ENCODE measurements at places on chromosomes 3 and 15.

GRCh38 chr3:46276497-46277099 lies 34.3 kb downstream of the CCR3 start:
- DNase-seq, result peak; percentile 17

DNA sequence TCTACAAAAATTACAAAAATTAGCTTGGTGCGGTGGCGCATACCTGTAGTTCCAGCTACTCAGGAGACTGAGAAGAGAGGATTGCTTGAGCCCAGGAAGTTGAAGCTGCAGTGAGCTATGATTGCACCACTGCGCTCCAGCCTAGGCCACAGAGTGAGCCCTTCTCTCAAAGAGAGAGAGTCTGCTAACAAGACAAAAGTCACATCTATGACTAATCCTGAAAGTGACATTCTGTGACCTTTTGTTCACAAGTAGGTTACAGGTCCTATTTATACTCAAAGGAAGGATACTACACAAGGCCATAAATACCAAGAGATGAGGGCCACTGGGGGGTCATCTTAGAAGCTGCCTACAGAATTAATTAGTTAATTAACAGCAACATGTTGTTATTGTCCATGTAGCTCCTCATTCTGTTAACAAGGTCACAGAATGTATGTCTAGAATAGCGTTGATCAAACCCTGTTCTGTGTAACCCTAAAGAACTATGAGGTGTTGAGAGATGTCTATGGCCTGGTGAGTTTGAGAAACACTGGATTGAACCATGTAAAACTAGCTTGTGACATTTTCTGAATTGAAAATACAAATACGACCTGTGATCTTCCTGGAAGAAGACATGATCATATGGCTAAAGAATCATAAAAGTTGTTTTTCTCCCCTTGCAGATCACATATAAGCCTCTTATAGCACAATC lies 97.0 kb downstream of the SAMMSON start:
- DNase-seq, result no peak

DNA sequence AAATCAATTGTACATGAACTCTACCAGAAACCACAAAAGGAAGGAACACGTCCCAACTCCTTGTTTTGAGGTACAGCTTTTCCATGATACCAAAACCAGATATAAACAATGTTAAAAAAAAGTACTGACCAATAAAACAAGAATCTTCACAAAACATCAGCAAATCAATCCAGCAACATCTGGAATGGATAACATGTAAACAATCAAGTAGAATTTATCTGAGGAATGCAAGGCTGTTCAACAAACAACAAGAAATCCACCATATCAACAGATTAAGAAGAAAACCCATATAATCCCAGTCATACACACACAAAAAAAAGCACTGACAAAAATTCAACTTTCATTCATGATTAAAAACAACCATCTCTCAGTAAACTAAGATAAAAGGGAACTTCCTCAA lies 26.7 kb downstream of the TJP1 start:
- DNase-seq, result no peak

DNA sequence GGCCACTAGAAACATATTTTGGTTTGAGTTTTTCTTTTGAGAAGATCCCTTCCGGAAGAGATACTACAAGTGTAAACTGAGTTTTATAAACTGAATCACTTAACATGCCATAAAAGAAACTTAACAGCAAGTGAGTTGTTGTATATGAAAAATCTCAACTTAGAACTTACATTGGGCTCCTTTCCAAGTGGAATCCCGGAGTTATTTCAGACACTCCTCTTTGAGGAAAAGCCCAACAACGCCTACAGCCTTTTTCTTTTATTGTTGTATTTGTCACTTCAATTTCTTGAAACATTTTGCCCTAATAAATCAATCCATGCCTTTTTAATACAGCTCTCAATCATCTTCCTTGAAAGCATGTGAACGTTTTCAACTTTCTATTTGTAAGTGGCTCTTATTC lies 137.3 kb downstream of the FEZF2 start:
- no peak for DNase-seq

GRCh38 chr15:96119734-96120133 lies 210.8 kb upstream of the NR2F2 start:
- peak; percentile 1 for DNase-seq

DNA sequence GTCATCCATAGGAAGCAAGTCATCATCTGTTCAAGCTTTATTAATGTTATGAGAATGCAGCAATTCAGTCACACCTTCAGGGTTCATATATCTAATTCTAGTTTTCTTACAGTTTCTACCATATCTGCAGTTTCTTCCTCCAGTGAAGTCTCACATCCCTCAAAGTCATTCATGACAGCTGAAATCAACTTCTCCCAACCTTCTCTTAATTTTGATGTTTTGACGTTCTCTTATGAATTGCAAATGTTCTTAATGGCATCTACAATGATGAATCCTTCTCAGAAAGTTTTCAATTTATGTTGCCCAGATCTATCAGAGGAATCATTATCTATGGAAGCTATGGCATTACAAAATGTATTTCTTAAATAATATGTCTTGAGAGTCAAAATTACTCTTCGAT lies 210.4 kb upstream of the ZBTB20 start:
- DNase-seq, result no peak

GRCh38 chr15:50082066-50082465 lies 37.0 kb downstream of the ATP8B4 start:
- no peak for DNase-seq

DNA sequence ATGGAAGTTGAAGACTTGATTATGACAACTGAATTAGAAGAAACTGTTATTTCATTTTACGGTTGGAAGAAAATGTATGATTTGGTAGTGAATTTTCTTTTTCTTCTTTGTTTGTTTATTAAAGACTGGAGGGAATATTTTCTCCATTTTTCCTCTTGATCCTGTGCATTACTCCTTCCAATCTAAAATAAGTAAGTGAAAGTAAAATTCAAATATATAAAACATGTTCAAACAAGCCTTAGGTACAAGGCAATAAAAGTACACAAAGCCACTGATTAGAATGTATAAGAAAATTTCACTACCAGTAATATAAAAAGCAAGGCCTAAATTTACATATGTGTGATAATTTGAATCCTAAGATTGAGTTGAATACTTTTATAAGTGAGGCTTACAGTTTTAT lies 181.2 kb upstream of the MME start:
- DNase-seq, result no peak

DNA sequence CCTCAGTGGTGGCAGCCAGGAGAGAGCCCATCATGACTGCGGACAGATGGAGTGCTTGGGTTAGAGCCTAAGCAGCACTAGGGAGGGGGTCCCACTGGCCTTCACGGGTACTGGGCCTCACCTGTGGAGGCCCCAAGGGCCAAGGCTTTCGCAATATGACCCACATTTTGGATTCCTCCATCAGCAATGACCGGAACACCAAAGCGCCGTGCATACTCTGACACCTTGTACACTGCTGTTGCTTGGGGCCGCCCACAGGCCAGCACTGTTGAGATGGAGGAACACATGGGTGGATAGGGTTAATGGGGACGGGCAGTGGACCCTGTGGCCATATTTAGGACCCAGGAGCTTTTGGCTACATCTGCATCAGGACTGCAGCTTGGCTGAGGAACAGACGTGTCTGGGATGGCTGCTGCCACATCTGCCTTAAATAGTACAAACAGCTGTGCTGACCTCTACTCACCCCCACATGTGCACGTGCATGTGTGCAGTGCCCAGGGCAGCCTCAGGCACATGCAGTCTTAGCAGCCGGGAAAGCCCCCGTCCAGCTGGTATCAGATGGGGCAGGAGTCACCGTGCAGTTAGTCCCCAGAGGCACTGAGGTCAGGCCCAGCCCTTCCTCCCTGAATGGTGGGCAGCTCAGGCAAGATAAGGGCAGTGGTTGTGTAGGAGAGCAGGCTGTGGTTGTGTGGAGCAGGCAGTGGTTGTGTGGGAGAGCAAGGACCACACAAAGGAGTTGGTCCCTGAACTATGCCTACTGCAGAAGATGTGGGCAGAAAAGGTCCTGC lies 3.3 kb downstream of the NDUFAF3 start:
- no peak for DNase-seq

DNA sequence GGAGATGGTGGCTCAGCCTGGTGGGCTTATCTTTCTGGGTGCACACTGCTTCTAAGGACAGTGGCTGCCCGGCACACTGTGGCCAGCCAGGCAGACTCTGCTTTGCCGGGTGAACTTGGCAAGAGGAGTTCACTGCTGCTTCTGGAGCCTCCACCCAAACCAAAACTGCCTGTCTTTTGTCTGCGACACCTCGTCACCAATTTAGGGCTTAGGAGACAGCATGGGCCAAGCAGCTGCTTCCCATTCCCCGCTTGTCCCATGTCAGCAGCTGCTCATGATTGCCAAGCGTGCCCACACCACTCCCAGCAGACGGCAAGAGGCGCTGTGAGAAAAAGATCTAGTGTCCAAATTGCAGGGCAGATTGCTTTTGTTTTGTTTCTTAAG lies 57.3 kb downstream of the LSM3 start:
- no peak for DNase-seq

GRCh38 chr3:14371573-14372474 lies 30.6 kb upstream of the SLC6A6 start:
- peak; percentile 93 for DNase-seq

DNA sequence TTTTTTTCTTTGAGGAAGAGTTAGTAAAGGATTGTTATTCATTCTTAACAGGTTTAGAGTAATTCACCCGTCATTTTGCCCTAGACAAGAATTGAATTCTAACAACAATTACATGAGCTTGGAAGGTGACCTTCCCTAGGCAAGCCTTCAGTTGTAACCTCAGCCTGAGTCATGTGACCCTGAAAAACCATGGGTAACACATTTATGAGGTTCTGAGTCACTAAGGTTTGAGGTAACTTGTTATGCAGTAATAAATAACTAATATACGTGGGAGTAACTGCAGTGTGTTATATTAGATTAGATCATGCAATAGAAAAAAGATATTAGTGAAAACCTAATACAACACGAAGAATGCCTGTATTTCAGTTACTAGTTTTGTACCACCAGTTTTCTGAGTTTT lies 237.6 kb upstream of the NDN start:
- peak; percentile 1 for DNase-seq

- no peak for DNase-seq
These were observed 24.6 kb downstream of the CCR4 start for GRCh38 chr3:32975891-32976595.

DNA sequence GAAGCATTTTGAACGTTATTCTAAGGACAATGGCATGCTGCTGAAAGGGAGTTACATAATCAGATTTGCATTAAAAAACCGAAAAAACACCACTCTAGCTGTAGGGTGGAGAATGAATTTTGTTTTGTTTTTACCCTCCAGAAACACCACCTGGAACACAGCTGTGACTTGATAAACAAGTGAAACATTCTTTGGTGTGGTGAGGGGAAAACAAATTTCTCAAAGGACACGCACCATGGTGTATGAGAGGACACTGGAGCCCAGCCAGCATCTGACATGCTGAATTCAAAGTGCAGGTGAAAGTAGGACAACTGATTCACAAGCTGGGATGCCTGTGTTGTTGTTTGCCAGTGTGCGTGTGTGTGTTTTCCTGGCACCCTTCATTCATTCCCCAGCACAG lies 554.5 kb upstream of the TBL1XR1 start:
- no peak for DNase-seq

GRCh38 chr3:75272691-75273090 lies 391.4 kb upstream of the FRG2C start:
- peak; percentile 23 for DNase-seq

GRCh38 chr15:96896766-96897165 lies 566.3 kb downstream of the NR2F2 start:
- no peak for DNase-seq

GRCh38 chr15:25891081-25891480 lies 28.0 kb upstream of the ATP10A start:
- DNase-seq, result no peak

DNA sequence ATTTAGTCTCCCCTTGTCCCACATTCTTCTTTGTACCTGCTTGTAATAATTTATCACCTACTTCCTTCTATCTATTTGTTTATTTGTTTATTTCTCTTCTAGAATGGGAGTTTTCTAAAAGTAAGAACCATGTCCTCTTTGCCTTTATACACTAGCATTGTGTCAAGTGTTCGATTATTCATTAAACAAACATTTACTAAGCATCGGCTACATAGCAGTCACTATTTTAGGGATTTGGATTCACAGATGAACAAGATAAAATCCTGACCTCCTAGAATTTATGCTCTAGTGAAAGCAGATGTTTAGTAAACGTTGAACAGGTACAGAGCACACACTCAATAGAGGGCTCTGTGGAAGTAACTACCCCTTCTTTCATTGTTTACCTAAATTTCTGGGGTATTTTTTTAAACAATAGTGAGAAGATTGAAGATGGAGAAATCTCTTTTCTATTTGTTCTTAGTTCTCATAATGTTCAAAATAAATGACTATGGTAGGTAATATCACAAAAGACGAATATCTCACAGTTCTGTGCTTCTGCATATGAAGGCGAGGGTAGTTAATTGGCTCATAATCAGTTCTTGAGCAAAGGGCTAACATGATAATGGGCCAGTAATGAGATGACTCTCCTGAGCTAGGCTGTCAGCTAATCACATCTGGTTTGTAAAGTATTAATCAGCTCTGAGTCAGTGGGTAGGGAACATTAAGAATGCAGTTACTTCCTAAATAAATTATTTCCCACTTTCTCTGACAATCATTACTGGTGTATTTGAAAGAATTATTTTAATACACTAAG lies 111.9 kb downstream of the SLC9A9 start:
- no peak for DNase-seq

DNA sequence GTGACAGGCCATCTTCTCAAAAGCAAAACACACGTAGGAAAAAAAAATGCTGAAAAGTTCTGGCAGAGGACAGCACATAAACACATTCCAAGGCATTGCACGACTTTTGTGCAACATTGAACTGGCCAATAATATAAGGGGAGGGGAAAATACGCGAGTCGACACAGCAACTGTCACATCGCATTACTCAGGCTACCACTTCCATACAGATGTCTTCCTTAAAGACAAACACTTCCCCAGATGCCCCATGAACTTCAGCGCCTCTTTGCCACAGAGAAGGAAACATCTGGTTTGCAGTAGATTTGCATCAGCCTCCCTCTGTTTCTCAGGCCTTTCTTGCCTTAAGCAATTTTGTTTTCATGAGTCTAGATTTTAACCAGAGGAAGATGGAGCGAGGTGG lies 144.4 kb upstream of the IGF1R start:
- DNase-seq, result no peak

- no peak for DNase-seq
These were observed 300.2 kb downstream of the OTOL1 start for GRCh38 chr3:161796780-161797179.

DNA sequence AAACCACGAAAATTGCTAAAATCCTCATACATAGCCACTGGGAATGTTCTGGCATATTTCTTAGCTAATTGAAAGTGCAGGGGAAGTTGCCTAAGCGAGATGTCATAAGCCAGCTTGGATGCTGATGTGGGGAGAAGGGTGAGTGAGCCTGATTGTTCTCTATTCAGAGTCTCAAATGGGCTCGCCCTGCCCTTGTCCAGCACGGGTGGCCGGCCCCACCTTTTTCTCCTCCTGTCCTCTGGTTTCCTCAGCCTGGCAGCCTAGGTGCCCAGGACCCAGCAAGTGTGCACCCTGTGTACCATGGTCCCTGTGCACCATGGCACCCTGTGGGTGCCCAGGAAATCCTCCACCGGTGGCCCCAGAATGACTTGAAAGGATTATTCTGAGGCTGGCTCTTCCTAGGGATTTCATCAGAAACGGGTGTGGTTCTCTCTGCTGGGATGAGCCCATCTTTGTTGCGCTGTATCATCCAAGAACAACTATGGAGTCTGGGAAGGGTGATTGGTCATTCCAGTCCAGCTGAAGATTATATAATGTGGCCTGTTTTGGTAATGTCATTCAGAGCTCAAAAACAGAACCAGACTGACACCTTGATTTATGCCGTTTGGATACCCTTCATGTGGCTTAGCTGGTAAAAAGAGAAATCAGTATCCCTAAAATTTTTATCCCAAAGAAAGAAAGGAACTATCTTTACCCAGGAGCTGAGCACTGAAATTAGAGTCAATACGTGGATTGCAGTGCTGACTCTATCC lies 150.8 kb upstream of the BHLHE40 start:
- peak; percentile 24 for DNase-seq

Measured in M059J (cell line).